AG04449 (cell line): ENCODE measurements at places on chromosomes 11 and 22.

- DNase-seq, result no peak
Observed at GRCh38 chr11:133842053-133842452, 3.3 kb downstream of the SPATA19 start.

DNA sequence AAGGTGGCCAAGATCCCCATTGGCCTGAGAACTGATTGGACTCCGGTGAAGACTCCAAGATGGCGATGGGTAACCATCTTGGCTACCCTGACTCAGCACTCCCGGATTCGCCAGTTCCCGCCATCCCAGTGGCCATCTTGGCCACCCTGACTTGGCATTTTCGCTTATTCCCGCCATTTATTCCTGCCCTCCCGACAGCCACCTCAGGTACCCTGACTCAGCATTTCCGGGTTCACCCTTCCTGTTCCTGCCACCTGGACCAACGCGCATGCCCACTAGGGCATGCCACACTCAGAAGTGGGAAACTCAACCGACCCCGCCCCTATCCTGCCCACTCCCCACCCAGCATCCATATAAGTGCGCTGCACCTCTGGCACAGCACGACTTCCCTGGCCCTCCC, 7.8 kb downstream of the OR8K5 start:
- DNase-seq, result no peak

- DNase-seq, result no peak
Observed at GRCh38 chr11:125207866-125208425, 43.4 kb downstream of the PKNOX2 start.

DNA sequence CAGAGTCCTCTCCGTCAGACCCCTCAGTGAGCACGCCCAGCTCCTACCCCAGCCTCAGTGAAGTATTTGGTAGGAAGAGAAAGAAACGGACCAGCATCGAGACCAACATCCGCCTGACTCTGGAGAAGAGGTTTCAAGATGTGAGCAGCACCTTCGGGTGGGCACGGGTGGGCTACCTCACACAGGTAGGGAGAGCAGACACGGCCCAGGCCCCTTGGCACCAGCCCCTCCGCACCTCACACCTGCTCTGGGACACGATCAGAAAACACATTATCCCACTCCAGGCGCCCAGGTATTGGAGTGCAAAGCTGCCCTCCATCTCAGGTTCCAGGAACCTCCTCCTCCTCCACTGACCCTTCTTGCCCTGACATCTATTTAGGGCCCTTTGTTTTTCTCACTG, 17.6 kb upstream of the TLCD5 start:
- DNase-seq, result no peak

- DNase-seq, result no peak
Observed at GRCh38 chr11:115555336-115556090, 51.3 kb upstream of the CADM1 start.

GRCh38 chr11:123690485-123690884, 36.1 kb upstream of the SCN3B start:
- DNase-seq, result no peak

DNA sequence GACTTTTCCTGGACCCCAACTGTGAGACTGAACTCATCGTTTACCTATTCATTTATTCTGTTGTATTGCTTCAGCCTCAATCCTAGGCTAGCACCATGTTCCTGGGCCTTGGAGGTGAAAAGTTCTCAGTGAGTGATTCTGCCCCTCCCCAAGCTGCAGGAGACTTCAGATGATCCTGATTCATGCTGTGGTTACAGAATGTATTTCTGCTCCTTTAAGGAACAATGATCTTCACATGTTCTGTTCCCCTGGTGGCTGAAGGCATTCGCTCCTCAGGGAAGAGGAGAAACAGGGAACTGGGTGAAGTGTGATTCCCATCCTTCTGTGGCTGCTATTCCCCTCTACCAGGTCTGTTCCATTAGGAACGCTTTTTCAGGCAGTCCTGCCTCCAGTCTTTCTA, 2.4 kb downstream of the OR52E1 start:
- no peak for DNase-seq

DNA sequence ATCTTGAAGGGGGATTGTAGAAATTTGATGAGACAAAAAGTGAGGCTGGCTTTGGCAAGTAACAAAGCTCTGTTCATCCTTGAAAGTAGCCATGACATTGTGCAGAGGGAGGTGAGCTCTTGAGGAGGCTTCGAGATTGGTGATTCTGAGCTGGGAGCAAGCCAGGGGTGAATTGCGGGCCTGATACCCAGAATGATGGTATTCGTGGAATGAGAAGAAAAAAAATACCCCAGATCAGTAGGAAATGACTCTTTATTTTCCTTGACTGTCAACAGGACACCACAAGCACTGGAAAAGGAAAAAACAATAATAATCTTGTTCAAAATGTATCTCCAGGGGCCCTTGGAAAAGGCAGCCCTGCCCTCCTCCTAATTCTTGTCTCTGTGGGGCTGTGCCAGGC, 62.7 kb downstream of the TSPAN18 start:
- no peak for DNase-seq

GRCh38 chr11:11703885-11704284, 82.1 kb upstream of the GALNT18 start:
- DNase-seq, result no peak

GRCh38 chr22:24894220-24894975, 52.1 kb downstream of the LHFPL7 start:
- peak; percentile 31 for DNase-seq

DNA sequence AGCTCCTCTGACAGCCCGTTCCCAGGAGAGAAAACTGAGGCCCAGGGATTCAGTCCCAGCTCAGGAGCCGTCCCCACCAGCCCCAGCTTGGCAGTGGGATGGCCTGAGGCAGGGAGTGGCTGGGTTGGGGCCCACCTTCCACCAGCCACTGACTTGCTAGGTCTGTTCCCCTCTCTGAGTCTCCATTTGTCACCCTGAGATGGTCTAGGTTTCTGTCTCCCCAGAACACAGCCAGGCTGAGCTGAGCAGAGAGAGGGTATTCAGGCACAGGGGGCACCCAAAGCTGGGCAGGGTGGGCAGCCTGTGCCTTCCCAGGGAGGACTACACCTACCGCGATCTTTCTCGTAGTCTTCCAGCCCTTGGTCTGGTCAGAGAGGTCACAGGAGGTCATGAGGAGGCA, 95.7 kb downstream of the PDE2A start:
- no peak for DNase-seq

- DNase-seq, result no peak
Observed at GRCh38 chr22:30928401-30928800, 40.2 kb downstream of the MORC2 start.

GRCh38 chr11:14751975-14752407, 108.4 kb downstream of the PDE3B start:
- DNase-seq, result no peak

DNA sequence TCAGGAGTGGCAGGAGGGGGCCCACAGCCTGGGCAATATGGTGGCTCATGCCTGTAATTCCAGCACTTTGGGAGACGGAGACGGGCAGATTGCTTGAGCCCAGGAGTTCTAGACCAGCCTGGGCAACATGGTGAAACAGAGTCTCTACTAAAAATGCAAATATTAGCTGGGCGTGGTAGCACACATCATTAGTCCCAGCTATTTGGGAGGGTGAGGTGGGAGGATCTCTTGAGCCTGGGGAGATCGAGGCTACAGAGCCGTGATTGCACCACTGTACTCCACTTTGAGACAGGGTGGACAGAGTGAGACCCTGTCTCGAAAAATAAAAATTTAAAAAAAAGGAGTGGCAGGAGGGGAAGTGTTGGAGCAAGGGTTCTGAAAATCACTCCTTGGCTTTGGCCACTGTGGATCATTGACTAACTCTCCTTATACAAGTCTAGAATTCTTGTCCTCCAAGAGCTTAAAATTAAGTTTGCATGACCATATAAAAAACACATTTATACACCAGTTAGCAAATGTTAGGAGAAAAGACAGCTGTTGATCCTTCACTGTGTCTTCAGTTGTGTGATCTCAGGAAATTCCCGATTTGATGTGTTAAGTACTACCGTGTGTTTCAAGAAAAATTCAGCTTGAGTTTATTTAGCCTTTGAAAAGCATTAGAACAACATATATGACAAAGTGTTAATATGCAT, 2.3 kb upstream of the WEE1 start:
- DNase-seq, result no peak

GRCh38 chr11:91840640-91841240, 383.9 kb upstream of the FAT3 start:
- no peak for DNase-seq

DNA sequence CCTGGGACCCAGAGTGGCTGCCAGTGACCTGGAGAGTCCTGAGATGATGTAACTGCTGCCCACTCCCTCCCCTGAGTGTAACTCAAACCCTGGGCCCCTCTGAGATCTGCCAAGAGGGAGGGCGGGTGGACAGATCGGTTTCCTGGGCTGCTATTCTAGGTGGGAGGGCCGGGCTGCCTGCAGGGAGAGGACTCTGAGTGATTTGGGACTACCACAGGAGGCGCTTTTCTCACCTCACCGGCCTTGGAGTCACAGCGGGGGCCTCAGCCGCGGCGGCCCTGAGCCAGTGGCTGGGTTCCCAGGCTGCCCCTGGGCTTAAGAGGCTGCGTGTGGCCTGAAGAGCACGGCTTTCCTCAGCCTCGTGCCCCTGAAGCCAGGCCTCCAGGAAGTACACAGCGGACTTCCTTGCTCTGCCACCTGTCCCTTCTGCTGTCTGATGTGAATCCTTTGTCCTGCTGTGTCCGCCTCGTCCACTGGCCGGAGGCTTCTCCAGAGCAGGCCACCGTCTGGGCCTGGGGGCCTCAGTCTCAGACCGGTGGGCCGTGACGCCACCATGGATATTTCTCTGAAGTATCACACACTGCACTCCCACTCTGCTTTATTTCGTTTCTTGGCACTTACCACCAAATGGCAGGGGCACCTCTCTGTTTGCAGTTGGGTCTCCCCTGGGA, 11.5 kb downstream of the RELT start:
- DNase-seq, result no peak

DNA sequence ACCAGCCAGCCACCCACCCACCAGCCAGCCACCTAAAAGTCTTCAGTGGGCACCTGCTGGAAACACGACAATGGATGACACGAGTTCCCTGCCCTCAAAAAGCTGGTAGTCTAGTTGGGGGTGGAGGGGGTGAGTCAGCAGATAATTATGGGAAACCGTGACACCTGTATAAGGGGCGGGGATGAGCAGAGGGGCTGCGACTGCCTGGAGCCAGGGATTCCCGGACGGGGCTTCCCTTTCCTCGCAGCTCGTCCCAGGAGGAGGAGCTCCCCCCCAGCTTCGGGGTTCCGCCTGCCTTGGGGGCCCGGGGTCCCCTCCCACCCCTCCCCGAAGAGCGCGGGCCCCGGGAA, 2.3 kb upstream of the RTN4RL2 start:
- no peak for DNase-seq

DNA sequence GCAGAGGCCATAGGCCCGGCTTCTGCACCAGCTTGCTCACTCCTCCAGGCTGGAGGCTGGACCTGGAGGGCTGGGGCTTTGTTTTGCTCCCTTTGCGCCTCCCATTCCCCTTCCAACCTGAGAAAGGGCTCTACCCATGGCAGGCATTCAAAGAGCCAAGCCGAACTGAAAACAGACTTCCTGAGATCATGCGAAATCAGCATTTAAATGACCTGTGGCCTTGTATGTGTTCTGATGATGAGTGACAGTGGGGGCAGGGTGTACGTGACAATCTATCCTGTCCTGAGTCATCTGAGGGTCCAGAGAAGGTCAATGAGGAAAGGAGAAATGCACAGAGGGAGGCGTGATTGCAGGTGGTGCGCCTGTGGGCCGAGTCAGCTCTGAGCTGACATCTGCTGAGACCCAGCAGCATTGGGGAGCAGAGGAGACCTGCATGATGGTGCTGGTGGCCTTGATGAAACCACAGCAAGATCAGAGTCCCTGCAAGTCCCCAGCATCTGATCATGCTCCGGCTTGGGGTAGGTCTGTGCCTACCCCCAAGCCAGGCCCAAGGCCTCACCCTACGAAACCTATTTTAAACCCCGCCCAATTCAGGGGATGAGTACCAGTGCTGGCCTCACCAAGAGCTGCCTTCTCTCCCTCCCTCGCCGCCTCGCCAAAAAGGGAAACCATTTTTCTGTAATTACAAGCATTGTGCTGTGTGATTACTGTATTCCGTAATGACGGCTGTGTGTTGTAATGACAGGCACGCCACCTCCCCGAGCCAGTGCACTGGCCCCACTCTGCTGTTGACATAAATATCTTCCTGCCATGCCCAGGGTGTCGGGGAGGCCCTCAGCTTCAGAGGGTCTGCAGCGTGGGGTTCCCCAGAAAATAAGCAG, 95.2 kb upstream of the ANO1 start:
- no peak for DNase-seq

DNA sequence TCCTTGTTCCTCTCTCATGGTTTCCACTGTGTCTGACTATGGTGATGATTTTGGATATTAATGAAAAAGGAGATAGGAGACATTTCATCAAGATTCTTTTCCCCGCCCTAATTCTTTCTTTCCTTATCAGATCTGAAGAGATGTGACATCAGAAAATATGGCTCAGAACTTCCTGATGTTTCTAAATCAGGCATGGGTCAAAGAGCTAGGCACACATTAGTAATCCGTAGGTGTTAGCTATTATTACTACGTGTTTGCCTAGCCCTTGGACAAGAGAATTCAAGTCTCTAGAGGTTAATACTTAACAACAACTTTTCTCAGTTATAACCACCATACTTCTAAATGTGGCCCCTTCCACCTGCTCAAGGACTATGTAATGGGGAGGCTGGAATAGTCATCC, 5.8 kb downstream of the JOSD1 start:
- DNase-seq, result no peak

DNA sequence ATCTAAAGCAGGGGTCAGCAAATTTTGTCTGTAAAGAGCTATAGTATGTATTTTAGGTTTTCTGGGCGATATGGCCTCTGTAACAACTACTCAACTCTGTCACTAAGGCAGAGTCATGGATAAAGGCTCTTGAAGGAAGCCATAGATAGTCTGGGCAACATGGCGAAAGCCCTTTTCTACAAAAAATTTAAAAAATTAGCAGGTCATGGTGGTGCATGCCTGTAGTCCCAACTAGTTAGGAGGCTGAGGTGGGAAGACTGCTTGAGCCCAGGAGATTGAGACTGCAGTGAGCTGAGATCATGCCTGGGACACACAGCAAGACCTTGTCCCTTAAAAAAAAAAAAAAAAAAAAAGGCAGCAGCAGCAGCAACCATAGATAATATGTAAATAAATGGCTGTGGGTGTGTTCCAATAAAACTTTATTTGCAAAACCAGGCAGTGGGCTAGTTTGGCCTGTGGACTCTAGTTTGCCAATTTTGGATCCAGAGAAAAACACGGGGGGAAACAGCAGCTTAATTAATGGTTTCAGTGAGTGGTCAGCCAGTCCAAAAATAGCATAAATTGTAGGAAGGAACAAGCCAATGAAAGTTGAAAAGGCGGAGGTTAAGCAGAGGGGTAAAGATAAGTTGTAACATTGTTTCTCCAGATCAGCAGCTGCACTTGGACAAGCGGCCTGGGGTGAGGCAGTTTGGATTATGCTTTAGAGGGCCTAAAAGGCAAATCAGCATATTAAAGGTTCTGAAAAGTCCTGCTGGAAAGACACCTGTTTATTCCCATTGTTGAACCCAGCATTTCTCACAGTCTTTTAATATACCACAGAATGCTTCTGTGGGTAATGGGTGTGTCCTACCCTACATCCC, 62.6 kb downstream of the KIAA1671 start:
- DNase-seq, result no peak

DNA sequence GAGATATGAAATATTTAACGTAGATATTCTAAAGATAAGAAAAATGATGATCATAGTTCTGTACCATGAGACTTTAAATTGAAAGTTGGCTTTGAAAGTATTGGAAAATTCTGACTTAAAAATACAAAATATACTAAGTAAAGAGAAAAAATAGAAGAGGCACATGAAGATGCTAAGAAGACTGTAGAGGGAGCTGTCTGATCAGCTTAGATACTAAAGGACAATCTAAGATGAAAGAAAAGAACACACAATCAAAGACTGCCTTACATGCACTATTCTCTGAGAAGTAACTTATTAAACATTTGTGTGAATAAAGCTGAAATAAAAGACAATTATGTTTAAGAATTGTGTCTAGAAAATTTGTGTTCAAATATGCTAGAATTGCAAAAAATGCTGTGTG, 55.1 kb downstream of the RBMXL2 start:
- peak; percentile 2 for DNase-seq
